Inflammatory macrophage treated with lipopolysaccharide for 1 hour (primary cell): ENCODE measurements at places on chromosomes 12 and 14.
A peak's percentile ranks its signal among the peaks of the same experiment; 100 is the strongest.

DNA sequence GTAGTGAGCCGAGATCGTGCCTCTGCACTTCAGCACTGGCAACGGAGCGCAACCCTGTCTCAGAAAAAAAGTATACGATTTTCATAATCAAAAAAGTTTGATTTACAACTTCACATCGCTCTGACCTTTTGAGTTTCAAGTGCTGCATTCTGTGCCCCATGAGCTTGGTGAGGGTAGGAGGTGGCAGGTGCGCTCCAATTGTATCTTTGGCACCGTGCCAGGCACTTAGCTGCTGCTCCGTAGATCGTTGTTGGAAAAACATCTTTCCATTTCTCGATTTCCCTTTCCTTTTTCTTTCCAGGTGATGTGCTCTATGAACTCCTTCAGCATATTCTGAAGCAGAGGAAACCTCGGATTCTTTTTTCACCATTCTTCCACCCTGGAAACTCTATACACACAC is 203.7 kb downstream of the ETV6 start:
- DNase-seq: no peak

- no peak for DNase-seq
Measured at GRCh38 chr12:116517431-116518045, 41.6 kb upstream of the MAP1LC3B2 start.

GRCh38 chr12:67940780-67941243 is 48.4 kb upstream of the IFNG-AS1 start:
- no peak for DNase-seq

DNA sequence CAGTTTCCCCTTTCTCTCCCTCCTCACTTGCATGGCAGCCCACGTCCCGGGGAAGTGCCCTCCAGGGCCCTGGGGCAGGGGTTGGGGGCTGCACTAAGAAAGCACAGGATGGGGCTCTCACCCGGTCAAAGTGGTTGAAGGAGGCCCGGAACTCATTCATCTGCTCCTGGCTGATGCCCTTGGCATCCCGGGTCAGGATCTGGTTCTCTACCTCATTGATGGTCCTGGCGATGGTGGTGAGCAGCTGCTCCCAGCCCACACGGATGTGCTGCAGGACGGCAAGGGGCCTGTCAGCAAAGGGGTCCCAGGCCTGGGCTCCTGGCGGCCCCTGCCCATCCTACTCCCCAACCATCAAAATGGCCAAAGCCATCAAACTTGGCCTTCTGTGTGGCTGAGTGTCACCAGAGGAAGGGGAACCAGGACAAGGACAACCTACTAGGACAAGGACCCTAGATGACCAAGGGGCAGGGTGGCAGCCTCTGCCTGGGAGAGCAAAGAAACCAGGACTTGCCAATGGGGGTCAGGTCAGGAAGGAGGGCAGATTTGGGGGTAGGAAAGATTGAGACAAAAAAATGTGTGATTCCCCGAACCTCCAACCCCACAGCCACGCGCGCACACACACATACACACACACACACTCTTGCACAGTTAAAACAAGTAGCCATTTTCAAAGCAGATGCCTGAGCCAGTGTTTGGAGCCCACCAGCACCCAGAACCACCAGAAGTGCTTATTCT is 87.1 kb upstream of the ZFP36L1 start:
- no peak for DNase-seq

DNA sequence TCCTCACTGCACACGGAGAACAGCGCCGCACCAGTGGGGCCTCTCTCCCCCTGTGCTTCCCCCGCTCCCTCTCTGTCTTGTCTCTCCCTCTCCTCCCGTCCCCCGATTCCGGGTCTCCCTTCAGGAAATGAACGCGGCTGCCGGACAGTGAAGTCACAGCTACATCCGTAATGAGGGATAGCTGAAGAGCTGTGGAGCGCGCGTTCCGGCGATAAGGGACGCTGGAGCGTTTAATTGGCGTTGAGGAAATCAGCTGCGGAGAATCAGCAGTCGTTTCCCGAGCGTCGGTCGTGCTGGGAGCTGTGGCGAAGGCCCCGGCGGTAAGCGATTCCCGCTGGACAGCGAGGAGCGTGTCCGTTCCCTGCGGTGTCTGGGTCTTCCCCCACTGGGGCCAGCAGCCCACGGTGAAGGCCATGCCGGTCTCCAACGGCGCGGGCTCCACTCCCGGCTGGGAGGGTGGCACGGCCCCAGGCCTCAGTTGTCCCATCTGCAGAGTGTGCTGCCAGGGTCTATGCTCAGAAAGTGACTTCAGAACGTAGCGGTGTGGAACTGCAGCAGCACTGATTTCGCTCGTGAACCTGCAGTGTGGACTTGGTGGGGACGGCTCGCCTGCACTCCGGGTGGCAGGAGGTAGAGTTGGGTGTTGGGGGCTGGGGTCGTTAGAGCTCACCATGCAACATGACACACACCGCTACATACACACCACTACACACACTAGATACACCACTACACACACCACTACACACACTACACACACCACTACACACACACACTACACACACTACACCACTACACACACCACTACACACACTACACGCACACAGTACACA is 10.9 kb downstream of the NOC4L start:
- no peak for DNase-seq

- DNase-seq: no peak
Measured at GRCh38 chr14:96638041-96638855, 136.1 kb downstream of the PAPOLA start.

DNA sequence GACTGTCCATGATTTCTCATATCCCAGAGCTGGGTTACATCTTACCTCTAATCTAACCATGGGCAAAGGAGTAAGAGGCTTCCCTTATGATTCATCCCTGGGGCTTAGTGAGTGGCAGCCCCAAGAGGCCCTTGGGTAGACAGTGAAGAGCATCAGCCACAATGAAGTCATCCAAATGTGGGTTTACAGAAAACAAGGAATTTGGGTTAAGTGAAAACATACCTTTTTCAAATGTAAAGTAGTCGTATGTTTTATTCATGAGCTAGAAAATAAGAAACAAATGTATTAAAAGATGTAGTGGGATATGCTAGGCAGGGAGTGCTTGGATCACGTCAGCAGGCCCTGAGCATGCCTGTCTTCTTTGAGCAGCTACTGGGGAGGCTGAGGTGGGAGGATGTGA is 54.0 kb upstream of the ELK3 start:
- no peak for DNase-seq

DNA sequence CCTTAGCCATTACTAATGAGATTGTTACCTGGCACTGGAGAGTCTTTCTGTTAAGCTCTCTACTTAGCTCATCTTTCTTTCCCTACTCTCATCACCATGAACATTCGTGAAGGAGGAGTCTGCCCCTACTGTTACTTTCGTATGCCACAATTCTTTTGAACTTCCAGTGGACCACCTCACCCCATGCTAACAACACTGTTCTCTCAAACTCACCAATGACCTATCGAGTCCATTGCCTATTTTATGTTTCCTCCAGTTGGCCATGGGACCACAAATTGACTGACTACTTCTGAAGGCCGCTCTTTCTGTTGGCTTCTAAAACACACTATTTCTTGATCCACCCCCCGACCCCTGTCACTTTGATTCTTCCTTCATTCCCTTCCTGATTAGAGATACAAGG is 192.4 kb upstream of the GZMB start:
- no peak for DNase-seq

- DNase-seq: peak; percentile 81
Measured at GRCh38 chr14:54730156-54730961, 163.4 kb downstream of the SAMD4A start.

- DNase-seq: peak; percentile 3
Measured at GRCh38 chr12:95286713-95287112, 69.1 kb downstream of the VEZT start.

DNA sequence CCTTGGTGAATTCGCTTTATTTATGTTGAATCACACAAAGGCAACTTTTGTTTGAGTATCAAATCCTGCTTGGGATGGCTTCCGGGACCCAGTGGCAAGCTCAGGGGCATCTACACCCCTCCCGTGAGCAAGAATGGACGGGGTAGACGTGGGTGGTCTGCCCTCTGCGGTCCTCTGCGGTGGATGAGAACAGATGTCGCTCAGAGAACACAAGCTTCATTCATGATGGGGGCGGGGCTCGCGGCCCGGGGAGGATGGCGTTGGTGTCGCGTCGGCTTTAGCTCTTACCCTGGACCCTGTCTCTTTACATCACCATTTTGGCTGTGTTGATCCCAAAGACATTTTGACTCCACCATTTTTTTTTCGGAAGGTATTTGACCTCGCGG is 158.5 kb upstream of the RTL1 start:
- no peak for DNase-seq

DNA sequence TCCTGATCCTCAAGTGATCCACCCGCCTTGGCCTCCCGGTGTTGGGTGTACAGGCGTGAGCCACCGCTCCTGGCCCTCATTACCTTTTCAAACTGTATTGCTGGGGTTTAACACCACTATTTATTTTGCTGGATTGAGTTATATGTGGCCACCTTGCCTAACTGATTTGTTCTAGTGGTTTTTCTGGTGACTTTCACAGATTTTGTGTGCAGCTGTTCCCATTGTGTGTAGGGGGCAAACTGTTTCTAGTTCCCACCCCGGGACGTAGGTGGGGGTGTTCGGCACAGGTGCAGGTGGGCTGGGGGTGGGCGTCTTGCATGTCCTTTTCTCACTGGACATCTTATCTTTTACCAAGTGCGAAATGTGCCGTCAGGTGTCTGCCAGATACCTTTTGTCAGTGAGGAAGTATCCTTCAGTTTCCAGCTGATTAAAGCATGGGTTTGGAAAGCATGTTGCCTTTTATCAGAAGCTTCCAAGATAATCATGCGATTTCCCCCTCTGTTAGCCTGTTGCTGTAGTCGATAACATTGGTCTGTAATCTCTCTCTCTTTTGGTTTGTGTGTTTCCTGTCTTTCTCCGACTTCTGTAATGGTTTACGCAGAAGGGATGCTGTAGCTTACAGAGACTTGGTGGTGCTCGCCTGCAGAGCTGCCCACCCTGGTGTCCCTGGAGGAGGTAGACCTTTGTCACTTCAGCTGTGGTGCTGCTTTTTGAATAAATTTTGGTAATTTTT is 33.6 kb downstream of the AACS start:
- DNase-seq: no peak

DNA sequence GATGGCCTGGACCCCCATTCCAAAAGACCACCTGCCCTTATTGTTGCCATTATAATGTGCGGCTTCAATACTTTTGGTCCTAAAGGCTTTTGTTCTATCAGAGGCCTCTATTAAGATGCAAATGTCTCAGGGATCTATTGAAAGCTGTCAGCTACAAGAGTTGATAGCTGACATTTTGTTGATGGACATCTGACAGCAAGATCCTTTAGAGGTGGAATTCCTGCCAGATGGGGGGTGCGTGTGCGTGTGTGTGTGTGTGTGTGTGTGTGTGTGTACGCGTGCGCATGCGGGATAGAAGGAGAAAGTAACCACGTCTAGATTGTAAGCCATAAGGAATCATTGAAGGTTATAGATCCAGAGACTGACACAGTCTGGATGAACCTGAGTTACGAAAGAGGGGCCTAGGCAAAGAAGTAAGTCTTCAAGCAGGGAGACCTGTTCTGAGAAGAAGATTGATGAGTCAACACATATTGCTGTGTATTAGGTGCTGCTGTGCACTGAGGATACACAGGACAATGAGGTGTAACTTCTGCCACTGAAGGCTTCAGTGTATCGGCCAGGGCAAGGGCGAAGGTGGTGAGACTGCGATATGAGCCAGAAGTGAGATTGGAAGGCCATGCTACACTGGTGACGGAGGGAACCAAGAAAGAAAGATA is 89.2 kb downstream of the PRMT8 start:
- no peak for DNase-seq

DNA sequence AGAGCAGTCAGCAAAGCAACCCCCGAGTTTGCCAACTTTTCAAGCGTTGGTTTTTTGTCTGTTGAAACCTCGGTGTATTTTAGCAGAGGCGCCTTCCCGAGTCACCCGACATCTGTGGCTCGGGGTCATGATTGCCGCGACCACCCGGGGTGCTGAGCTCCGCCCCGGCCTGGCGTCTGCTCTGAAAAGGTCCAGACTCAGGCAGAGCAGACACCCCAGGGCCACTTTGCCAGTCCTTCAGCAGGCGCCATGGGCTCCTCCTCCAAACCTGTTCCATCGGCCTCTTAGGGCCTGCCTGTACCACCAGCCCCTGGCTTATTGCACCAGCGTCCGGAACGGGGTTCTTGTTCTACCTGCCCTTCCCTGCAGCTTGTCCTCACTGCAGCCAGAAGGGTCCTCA is 19.1 kb downstream of the ANKRD9 start:
- no peak for DNase-seq

- DNase-seq: peak; percentile 29
Measured at GRCh38 chr12:102169922-102170621, 27.6 kb downstream of the PMCH start.

DNA sequence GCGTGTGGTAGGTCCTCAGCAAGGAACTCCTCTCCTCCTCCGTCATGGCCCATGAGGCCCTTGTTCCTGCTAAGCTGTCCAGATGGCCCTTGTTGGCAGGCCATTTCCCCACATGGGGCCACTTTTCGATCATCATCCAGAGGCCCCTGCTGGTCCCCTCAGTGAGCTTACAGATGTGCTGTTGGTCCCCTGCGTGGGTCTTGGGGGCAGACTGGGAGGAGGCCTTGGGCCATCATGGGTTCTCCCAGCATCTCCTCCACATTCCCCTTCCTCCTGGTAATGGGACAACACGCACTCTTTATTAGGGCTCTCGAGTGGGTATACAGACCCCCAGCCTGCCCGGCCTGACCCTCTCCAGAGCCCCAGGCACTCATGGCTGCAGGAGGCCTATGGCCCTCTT is 114.7 kb downstream of the BEGAIN start:
- DNase-seq: no peak

DNA sequence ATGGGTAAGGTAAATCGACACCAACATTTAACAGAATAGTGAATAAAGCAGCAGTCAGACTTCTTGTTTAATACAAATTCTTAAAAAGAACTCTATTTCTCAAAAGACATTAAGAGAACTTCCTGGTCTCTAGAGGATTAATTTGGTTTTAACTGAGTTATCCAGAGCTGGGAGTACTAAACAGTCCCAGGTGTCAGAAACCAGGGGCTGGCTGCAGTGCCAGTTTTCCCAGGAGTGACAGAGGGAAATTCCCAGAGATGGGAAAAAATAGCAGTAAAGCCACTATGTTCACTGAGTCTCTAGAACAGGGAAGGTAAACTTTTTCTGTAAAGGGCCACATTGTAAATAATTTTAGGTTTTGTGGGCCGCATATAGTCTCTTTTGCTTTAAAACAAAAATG is 8.8 kb downstream of the ATP5MC2 start:
- DNase-seq: no peak

GRCh38 chr12:49200919-49201594 is 12.2 kb upstream of the TUBA1A start:
- DNase-seq: peak; percentile 70

DNA sequence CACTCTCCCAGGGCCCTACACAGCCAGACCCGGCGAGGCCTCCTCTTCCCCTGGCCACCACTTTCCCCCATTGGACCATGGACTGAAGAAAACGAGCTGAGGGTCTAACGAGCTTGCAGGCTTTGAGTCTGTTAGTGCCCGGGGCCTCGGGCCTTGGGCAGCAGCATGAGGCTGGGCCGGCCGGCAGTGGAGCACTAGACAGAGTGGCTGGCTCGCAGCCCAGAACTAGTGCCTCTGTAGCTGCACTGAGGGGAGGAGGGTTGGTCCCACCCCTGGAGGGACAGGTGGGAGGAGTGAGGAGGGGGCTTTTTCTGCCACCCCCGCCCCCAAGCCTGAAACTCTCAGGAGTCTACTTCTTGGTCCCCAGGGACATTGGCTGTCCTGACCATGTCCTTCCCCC is 38.7 kb downstream of the SLC6A12 start:
- DNase-seq: no peak
